ENCODE measurements at places on chromosomes 13 and 19.

GRCh38 chr19:8161135-8161646, 11.8 kb upstream of the FBN3 start:
- no peak for DNase-seq

DNA sequence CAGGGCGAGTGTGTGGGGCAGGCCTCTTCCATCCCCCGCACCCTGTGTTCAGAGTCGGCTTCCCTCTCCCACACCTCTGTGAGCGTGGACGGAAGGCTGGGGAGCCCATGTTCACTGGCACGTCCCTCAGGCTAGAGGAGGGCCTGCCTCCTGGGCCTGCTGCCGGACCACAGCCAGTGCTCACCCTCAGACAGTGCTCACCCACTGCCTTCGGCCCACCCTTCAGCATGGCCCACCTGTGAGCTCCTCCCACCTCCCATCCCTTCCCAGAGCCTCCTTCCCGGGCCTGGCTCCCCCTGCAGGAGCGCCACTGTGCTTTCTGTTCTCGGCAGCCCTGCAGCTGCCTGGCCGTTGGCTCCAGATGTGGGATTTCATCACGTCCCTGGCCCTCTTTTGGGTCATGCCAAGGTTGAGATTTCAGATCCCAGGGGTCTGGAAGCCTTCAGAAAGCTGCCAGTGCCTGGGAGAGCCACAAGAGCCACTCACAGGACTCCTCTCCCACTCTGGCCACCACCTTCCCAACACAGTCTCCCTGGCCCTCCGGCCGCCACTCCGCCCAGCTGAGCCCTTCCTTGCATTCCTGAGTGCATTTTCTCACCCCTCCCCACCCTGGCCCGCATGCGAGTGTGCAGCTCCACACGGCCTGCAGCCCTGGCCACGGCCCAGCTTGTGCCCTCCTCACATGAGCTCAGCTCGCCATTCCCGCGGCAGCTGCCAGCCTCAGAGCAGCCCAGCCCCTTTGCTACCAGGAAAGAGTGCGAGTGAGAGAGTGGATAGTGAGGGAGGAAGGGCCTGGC, 25.3 kb downstream of the CAPN12 start:
- DNase-seq = no peak

DNA sequence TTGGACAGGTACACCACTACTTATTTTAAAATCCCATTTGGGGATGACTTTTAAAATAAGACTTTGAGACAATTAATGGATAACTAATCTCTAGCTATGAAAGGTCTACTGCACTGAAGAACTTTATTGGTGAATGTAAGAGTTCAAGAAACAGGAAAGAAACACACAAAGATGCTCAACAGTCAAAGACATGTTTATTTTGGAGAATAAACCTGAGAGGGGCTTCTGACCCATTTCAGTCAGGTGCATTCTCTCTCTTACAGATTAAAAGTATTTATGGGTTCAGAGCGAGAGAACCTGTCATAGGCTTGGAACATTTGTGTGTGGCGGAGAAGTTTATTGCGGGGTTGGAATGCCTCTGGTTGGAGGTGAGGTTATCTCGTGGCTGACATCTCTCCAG, 94.3 kb upstream of the USP29 start:
- no peak for DNase-seq

GRCh38 chr13:66329988-66330451, 900.1 kb downstream of the PCDH9 start:
- DNase-seq = no peak

DNA sequence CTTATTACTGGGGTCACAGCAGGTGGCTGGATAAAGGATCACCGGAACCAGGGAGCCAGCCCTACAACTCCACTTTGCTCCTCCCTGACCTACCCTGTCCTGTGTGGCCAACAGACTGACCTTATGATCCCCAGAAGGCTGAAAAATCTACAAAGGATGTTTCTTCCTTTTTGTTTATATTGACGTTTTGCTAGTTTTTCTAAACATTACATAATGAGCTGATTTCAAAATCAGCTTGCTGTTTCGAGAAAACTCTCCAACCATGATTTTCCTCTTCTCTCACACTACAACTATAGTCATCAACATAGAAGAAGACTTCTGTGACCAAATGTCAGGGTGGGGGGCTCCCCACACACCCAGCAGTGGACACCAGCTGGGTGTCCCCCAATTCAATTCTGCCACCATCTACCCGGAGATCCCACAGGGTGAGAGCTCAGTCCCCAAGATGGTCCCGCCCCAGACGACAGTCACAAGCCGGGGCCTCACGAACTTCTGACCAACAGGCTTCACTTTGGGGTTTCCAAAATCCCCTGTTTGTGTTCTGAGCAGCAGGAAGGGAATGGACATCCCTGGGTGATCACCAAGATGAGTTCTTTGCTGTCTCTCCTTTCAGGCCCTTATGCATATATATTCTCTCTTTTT, 35.0 kb downstream of the ZNF536 start:
- DNase-seq = no peak

DNA sequence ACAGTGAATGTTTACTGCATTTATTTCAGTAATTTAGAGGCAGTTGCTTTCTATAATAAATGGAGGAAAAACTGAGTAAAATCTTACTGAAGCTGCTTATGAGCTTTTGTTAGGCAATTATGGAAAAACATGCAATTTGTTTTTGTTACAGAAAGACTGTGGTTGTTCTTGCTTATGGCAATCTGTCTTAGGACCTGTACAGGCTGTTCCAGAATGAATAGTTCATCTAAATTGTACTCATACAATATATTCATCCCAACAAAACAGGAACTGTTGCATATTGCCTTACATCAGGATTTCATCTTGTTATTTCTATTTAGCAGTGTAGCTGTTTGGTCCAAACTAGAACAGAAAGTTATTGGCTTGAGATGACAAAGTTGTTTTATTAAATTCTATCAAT, 199.2 kb downstream of the NALCN start:
- no peak for DNase-seq

DNA sequence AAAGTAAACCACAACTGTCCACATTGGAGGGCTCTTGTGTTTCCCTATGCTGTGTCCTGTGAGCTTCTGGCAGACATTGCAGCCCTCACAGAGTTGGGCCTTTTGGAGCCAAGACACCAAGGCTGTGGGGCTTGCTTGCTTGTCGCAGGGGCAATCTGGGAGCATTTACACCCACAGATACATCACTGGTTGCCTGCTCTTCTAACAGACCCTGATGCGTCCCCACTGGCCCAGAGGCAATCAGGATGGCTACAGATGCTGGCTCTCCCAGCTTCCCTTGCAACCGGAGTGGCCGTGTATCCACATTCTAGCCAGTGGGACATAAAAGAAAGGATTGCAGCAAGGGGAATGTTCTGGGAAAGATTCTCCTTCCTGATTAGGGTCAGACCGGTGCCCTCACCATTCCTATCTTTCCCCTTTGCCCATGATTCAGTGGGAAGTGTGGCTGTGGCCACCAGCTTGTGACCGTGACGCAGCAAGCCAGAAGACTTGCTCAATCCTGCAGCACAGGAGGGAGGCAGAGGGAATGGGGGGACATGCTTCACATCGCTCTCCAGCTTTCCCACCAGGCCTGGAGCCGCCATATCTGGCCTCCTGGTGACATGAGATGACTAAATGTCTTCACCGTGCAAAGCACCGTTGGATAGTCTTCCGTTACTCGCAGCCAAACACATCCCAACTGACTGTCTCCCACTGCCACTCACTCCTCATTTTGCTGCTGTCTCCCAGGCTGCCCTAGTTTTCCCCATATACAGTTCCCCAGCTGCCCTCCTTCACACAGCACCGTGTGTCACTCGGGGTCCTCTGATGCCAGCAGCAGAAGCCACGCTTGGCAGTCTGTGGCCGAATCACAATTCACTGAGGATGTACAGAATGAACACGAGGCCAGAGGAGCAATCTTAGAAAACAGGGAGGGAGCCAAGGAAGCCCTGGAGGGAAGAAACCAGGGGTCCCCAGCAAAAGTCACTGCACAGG, 151.0 kb downstream of the DPF1 start:
- no peak for DNase-seq

- peak; percentile 97 for DNase-seq
These were observed at the start of gene RAVER1 for GRCh38 chr19:10332965-10333757. Gene RAVER1, minus strand, starts transcription at chr19:10333529. Its CDS starts 22 bp downstream, at chr19:10333507.

DNA sequence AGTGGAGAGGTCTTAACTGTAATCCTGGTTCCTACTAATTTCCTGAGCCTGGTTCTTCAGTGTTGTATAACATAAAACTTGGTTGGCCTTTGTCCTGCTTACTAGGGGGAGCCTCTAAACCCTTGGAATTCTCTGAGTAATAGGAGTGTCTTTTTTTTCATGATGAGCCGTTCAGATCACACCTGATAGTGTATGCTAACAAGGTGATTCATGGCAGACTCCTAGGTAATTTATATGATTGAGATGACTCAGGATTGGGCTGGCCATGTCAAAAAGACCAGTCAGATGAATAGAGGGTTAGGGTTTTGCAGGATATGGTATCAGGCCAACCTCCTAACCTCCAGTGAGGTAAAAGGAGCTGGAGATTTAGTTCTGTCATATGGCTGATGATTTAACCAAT, 135.8 kb upstream of the KLF12 start:
- no peak for DNase-seq

- DNase-seq = no peak
These were observed 1.2 kb upstream of the TMEM59L start for GRCh38 chr19:18611327-18612050.

DNA sequence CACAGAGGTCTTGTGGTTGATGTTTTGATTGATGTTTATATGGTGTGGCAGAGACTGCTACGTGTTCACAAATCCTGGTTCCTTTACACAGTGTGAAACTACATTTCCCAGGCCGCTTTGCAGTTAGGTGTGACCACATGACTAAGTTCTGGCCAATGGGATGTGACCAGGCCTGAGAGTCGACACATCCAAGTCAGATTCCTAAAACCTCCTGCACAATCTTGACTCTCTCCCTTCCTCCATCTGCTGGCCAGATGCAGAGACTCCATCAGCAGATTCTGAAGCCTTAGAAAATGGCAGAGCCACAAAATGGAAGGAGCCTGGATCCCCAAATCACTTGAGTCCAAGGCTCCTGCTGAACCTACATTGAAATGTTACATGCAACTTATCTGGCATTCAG, 12.6 kb downstream of the CD37 start:
- DNase-seq = no peak

DNA sequence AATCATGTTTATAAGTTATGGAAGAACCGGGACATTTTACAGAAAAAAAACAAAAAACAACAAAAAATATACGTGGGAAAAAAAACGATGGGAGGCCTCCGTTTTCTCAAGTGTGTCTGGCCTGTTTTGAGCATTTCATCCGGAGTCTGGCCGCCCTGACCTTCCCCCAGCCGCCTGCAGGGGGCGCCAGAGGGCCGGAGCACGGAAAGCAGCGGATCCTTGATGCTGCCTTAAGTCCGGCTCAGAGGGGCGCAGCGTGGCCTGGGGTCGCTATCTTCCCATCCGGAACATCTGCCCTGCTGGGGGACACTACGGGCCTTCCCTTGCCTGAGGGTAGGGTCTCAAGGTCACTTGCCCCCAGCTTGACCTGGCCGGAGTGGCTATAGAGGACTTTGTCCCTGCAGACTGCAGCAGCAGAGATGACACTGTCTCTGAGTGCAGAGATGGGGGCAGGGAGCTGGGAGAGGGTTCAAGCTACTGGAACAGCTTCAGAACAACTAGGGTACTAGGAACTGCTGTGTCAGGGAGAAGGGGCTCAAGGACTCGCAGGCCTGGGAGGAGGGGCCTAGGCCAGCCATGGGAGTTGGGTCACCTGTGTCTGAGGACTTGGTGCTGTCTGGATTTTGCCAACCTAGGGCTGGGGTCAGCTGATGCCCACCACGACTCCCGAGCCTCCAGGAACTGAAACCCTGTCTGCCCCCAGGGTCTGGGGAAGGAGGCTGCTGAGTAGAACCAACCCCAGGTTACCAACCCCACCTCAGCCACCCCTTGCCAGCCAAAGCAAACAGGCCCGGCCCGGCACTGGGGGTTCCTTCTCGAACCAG, 1.8 kb upstream of the APOE start:
- peak; percentile 73 for DNase-seq

DNA sequence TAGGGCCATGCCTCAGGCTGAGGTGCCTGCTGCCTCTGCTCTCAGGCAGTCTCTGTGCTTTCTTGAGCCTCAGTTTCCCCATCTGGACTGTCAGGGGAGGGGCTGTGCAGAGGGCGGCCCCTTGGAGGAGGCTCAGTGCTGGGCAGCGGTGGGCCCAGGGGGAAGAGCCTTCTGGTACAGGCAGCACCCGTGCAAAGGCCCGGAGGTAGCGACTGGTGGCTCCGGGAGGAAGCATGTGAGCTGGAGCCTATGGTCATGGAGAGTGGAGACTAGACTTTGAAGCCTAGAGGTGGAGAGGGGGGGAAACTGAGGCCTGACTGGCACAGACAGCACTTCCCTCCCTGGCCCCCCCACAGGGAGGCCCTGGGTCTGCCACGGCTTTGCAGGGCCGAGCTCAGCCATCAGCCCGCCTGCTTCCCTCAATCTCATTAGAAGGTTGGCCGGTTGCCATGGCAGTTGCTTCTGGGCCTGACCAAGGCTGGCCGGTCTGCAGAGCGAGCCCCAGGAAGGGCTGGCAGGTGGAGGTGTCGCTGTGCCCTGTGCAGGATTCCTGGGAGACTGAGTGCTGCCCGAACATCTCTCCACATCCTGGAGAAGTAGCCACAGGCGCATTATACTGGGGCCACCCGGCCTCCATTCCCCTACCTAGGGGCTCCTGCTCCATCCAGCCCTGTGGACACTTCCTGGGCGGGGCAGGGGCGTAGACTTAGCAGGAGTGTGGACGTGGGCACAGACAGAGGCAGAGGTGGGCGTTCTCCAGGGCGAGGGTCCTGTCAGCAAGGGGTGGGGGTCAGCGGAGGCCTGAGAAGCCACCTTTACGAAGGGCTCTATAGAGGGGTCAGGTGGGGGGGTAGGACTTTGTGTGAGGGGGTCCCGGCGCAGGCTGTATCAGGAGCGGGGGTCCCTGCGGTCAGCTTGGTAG, 53.2 kb downstream of the CRTC1 start:
- DNase-seq = no peak

DNA sequence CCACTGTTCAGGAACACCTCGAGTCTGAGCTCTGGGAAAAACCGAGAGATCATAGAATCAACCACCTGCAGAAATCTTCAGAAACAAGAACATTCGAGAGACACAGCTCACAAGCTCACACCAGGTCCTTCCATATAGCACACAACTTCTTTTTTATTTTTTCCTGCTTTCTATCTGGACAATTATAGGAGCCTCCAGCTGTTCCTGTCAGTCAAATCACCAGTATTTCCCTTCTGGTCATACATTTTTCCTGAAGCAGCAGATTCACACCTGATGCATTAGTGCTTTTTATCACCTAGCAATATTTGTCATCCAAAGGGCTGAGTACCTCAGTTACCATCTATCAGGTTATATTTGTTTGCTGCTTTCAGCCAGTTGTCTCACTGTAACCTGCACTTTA, 323.5 kb downstream of the FOXO1 start:
- DNase-seq = no peak
